T-helper 17 cell (primary cell): ENCODE measurements at places on chromosomes 3 and 15. TPM values are rescaled to one million over a fixed set of nuclear protein-coding genes. Genes with fewer than 3 reads are reported as not detected.

STAB1 gene
- 1.7 TPM for total RNA-seq

AGTR1 gene
- not detected for total RNA-seq

RTP1 gene
- total RNA-seq, result not detected

SHC4 gene
- 0.12 TPM for total RNA-seq

ERC2 gene
- total RNA-seq, result 0.21 TPM

SLC28A1 gene
- not detected for total RNA-seq

GOLGA6L7 gene
- not detected for total RNA-seq

GRCh38 chr3:185753354-185753753 lies 71.5 kb downstream of the IGF2BP2 start:
- no peaks in the 10 kb centered on the region for H3K4me1 ChIP-seq
- H3K27ac ChIP-seq, result no peak overlapping the region
- no peak overlapping the region for H3K4me3 ChIP-seq
- peaks cover 35% of the 10 kb centered on the region for H3K27me3 ChIP-seq

DNA sequence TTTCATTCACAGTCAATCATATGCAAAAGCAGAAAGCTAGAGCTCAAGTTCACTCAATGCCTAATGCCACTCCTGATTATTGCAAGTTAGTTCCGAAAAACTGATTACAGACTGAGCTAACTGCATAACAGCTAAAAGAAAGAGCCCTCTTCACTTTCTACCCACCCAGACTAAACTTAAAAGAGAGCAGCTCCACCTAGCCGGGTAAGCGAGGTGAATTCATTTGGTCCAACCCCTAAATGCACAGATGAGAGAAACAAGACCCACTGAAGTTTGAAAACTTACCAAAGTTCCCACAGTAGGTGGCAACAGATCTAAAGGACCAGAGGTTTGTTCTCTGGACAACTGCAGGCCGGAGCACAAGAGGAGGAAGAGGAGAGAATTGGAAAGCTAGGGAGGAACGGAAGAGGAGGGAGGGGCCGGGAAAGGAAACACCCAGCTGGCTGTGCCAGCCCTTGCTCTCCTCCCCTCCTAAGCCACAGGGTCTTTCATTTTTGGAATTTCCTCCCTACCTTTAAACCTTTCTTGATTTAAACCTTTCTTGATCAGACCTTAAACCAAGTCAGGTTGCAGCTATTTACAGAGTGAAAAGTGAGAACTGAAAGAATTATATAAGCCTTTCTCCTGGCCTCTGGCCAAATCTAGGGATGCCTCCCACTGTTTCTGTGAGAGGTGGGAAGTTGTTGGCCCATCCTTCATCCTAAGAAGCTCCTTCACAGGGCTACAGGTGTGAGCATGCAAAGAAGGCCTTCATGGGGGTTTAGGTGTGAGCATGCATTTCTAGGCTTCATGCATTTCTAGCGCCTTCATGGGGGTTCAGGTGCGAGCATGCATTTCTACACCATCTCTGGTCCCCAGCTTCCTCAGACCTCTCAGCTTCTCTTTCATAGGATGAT lies 114.7 kb upstream of the LMOD3 start:
- H3K4me3 ChIP-seq, result peak overlapping the region; percentile 69
- peaks cover 14% of the 10 kb centered on the region for H3K4me1 ChIP-seq
- no peak for DNase-seq

- no peaks in the 10 kb centered on the region for H3K4me1 ChIP-seq
- no peak overlapping the region for H3K4me3 ChIP-seq
- no peak overlapping the region for H3K27ac ChIP-seq
- DNase-seq, result no peak
Measured at GRCh38 chr3:10907262-10907661, 85.3 kb upstream of the SLC6A1 start.

DNA sequence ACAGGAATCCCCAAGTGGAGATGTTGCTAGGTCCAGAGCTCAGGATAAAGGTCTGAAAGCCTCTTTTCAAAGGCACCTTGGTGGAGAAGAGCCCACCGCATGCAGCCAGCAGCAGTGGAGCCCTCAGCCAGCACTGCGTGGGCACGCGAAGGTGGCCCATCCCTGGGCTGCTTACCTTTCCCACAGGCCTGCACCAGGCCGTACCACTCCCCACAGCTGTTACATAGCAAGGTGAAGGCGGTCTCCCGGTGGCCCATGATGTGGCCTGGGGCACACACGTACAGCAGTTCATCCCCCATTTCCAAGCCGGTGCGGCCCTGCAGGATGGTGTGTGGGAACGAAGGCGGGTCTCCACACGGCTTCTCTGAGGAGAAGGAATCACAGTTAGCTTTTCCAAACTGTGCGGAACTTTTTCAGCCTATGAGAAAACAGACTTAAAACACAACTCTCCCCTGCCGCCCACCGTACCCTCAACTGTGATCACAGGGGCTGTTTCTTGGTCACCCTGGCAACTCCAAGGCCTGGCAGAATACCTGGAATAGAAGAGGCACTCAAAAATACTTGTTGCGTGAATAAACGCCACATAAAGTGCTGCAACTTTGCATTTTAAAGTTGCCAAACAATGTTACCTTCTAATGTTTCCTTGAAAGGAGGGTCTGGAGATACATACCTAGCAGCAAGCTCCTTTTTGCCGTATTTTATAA lies 43.7 kb downstream of the SUSD5 start:
- no peak overlapping the region for H3K27ac ChIP-seq
- no peak for DNase-seq

- peaks cover 2% of the 10 kb centered on the region for H3K4me1 ChIP-seq
- H3K27ac ChIP-seq, result no peak overlapping the region
- no peaks in the 10 kb centered on the region for H3K27me3 ChIP-seq
- DNase-seq, result no peak
- H3K36me3 ChIP-seq, result peaks cover 2% of the 10 kb centered on the region
- no peak overlapping the region for H3K4me3 ChIP-seq
Measured at GRCh38 chr3:58173029-58173668, 37.6 kb downstream of the DNASE1L3 start.

GRCh38 chr15:48273049-48273448 lies 58.2 kb upstream of the DUT start:
- no peak overlapping the region for H3K27ac ChIP-seq
- no peaks in the 10 kb centered on the region for H3K36me3 ChIP-seq
- DNase-seq, result no peak
- no peak overlapping the region for H3K4me3 ChIP-seq

- no peak for DNase-seq
- no peaks in the 10 kb centered on the region for H3K27me3 ChIP-seq
Measured at GRCh38 chr3:8868996-8869395, 94.3 kb downstream of the RAD18 start.

DNA sequence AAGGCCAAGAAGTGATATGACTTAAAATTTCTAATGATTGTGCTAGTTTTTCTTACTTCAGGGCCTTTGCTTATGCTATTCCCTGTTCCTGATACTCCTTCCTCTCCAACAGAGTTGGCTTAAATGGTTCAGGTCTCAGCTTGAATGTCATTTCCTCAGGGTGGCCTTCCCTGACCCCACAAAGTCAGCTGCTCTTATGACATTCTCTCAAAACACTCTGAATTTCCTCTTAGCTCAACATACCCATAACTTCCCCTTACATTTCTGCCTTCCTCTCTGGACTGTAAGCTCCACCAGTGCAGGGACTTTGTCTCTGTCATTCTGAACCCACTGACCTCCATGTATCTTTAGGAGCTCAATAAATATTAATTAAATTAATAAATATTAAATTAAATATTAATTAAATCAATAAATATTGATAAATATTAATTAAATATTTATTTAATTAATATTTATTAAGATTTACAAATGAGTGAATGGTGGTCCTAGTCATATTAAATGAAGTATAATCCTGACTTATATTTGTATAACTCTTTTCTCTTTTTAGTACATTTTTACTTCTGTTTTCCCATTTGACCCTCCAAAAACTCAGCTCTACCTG lies 17.9 kb upstream of the TMCC1 start:
- H3K4me1 ChIP-seq, result peaks cover 2% of the 10 kb centered on the region
- DNase-seq, result no peak
- H3K27me3 ChIP-seq, result peaks cover 5% of the 10 kb centered on the region
- peaks cover 6% of the 10 kb centered on the region for H3K36me3 ChIP-seq

DNA sequence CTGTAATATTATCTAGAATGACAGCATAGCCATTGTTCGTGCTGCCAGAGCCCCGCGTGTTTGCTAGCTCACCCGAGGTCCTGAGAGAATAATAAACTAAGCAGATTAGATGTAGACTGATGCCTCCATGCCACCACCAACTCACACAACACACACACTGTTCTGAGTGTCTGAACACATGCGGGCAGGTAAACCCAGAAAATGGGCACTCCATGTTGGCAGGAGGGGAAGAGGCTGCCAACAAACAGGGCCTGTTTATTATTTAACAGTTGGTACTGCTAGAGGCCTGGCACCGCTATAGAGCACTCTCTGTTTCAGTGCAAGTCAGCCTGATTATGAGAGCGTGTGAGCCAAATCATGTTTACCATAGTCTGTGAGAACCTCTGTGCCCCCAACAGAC lies 299.0 kb downstream of the ZBTB20 start:
- no peak overlapping the region for H3K4me3 ChIP-seq
- no peak overlapping the region for H3K27ac ChIP-seq
- peaks cover 10% of the 10 kb centered on the region for H3K4me1 ChIP-seq
- peaks cover under 1% of the 10 kb centered on the region for H3K36me3 ChIP-seq
- no peak for DNase-seq

GRCh38 chr3:1380926-1381646 lies 288.3 kb downstream of the CNTN6 start:
- H3K27ac ChIP-seq, result no peak overlapping the region
- no peak for DNase-seq
- no peak overlapping the region for H3K4me3 ChIP-seq
- no peaks in the 10 kb centered on the region for H3K36me3 ChIP-seq

DNA sequence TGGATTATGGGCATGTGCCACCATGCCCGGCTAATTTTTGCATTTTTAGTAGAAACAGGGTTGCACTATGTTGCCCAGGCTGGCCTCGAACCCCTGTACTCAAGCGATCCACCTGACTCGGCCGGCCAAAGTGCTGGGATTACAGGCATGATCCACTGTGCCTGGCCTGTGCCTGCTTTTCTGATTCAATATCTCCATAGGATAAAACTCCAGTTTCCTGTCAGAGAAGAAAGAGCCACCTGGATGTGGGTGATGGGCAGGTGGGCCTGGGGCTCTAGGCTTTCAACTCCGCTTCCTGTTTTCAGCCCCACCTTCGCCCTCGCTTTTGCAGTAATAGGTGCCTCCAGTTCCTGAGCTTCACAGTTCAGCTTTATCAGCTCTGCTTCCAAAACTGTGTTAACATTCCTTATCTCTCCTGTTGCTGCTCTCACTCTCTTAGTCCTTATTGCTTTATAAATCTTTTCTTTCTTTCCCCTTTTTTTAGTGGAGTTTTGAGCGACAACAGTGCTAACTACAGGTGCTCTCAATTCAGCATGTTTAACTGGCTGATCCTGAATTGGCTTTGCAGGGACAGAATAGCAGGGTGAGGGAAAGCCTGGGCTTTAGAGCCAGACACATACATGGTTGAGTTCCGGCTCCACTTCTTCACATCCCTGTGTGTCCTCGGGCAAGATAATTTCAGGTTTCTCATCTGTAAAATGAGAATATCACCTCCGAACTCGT lies 21.1 kb upstream of the PDE8A start:
- no peak overlapping the region for H3K4me3 ChIP-seq
- peaks cover 8% of the 10 kb centered on the region for H3K36me3 ChIP-seq
- peaks cover 44% of the 10 kb centered on the region for H3K27me3 ChIP-seq
- H3K4me1 ChIP-seq, result peaks cover 9% of the 10 kb centered on the region

DNA sequence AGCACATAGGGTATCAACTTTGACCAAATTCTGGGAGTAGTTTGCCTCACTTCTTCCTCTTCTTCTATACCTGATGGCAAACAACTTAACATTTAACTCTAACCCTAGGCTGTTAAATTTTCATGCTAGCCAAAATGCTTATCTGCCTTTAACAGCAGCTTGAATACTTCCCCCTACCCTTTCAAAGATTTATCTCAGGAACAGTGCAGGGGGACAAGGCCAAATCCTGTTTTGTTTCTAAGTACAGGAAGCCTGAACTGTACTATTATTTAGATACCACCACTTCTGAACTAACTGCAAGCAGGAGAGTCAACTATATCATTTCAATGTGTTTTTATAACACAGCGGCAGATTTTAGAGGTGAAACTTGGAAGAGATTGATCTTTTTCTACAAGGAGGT lies 104.0 kb upstream of the CNTN6 start:
- H3K27me3 ChIP-seq, result no peaks in the 10 kb centered on the region
- no peak overlapping the region for H3K27ac ChIP-seq
- no peak for DNase-seq
- no peaks in the 10 kb centered on the region for H3K36me3 ChIP-seq
- no peaks in the 10 kb centered on the region for H3K4me1 ChIP-seq

DNA sequence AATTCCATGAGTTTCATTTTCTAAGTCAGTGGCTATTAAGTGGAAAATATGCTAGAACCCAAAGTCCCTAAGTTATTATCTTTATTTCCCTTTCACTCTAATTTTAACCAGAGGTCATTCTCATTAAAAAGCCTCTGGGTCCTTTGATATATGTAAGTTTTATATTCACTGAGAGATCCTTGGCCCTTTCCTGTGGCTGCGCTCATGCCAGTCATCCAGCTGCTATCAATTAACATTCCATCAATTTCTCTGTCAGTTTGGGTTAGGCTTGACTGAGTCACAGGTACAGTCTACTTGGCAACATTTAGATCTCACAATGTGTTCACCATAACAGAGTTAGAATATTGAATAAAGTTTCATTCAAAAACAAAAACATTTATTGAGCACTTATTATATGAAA lies 58.0 kb upstream of the FBN1 start:
- no peaks in the 10 kb centered on the region for H3K27me3 ChIP-seq
- no peak overlapping the region for H3K4me3 ChIP-seq
- no peak for DNase-seq
- H3K4me1 ChIP-seq, result no peaks in the 10 kb centered on the region
- no peaks in the 10 kb centered on the region for H3K36me3 ChIP-seq

GRCh38 chr15:47473832-47474231 lies 243.5 kb upstream of the SEMA6D start:
- no peak overlapping the region for H3K4me3 ChIP-seq
- no peaks in the 10 kb centered on the region for H3K27me3 ChIP-seq
- H3K4me1 ChIP-seq, result no peaks in the 10 kb centered on the region
- no peak overlapping the region for H3K27ac ChIP-seq

- H3K27ac ChIP-seq, result no peak overlapping the region
- peaks cover 5% of the 10 kb centered on the region for H3K27me3 ChIP-seq
- H3K4me3 ChIP-seq, result no peak overlapping the region
- no peaks in the 10 kb centered on the region for H3K4me1 ChIP-seq
- H3K36me3 ChIP-seq, result peaks cover 2% of the 10 kb centered on the region
- DNase-seq, result no peak
Measured at GRCh38 chr3:128863560-128863959, 15.9 kb upstream of the ACAD9 start.
